MV-4-11 (cell line): ENCODE measurements at places on chromosomes 12 and 14.
A peak's percentile ranks its signal among the peaks of the same experiment; 100 is the strongest.

DNA sequence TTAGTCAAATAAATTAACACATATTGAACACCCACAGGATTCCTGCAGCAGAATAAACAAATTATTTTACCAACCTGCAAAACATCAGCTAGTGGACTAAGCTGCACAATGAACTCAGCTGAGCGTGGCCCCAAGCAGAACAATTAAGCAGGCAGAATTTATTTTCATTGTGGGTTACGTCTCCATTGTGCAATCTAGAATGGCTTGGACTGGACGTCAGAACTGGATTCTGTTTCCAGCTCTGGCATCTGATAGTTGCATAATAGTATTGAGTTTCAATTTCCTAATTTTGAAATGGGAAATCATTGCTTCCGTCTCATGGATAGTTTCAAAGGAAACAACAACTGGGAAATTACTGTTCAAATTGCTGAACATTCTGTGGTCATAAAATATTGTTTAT, 35.5 kb upstream of the RERG start:
- peak; percentile 50 for DNase-seq

GRCh38 chr12:46472893-46473633, 100.5 kb upstream of the SLC38A2 start:
- no peak for DNase-seq

DNA sequence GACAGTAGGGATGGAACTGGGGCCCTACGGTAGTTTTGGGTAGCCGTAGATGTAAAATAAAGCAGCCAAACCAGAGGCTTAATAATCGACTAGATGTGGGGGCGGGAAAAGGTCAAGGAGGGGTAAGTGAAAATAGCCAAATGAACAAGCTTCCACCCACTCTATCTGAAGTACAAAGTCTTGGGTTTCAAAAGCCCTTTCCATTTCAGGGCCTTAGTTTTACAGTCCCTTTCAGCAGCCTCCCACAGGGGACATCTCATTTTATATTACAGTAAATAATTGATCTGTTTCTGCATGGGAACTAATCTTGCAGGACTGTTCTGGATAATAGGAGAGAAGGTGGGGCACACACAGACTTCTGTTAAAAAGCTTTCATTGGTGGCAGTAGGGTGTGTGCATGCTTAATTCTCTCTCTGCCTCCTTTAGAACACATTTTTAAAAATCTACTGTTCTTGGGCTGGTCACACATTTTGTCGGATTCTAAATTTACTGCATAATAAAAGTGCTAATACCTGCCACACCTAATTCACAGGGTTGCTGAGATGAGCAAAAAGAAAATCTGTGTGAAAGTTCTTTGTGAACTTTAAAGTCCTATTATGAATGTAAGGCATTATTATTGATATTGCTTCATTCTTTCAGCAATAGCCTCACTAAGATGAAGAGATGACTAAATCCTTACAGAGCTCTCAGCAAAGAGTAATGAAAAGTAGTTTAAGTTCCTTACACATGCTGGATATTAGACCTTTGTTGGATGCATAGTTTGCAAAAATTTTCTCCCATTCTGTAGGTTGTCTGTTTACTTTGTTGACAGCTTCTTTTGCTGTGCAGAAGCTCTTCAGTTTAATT, 104.6 kb downstream of the ITPR2 start:
- no peak for DNase-seq

DNA sequence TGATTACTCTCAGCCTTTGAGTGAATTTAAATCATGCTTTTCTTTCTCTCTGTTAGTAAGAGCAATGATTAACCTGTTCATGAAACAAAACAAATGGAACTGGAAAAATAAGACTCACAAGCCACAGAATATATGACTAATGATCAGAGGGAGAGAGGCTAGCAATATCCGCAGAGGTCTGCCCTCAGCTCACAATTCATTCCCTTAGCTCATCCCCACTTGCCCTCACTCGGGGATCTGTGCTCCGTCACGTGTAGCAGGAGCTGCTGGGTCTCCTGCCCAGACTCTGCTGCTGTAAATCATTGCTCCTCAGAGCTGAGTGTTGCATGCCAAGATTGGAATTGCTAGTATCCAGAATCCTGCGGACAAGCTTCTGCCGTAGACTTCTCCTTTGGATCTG, 53.1 kb upstream of the GNG2 start:
- DNase-seq, result no peak

DNA sequence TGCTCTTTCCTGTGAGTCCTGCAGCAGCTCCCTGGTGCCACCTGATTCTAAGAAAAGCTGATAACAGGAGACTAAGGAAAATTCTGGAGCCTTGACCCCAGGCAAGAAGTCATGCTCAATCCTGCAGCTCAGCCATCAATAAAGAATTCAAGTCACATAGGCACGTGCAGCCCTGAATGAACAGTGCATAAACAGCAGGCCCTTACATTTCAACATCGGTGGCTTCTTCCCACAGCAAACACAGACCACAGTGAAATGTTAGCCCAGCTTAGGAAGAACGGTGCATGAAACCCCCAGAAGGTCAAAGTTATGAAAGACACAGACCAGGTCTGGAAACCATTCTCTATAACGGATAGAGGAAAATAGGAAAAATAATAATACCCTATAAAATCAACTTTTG, 10.5 kb downstream of the CINP start:
- peak; percentile 28 for DNase-seq

GRCh38 chr12:120668868-120669840, 17.8 kb upstream of the MLEC start:
- no peak for DNase-seq

- DNase-seq, result no peak
These were observed 66.9 kb upstream of the CPSF6 start for GRCh38 chr12:69172491-69172890.

GRCh38 chr14:91420686-91421085, 3.1 kb upstream of the CCDC88C start:
- no peak for DNase-seq

DNA sequence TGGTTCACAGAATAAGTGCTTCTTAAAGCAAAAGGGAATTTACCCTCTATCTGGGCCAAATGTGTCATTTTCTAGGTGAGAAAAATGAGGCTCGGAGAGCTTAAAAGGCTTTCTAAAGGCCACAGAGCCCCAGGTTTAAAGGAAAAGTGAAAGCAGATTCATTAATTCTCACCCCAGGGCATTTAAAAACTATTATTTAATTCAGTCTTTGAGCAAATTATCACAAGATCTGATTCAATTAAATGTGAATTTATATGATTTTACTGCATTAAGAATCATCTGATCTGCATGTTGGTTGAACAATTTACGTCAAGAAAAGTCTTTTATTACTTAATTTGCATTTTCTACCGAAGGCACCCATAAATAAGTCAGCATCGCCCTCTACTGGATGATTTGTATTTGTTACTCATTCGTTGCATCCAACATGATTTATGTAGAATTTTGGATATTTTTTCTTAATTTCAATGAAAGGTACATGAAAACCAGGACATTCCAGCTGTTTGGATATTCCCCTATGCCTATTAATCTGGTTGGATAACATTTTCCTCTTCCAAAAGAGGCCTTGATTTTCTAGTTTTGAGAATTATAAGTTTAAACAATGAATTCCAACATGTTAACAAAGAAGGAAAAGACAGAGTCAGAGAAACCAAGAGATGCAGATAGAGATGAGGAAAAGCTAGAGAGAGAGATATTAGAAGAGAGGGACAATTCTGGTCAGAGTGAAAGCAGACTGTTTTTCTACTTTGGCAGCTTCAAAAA, 19.1 kb upstream of the DHRS7 start:
- DNase-seq, result peak; percentile 62

DNA sequence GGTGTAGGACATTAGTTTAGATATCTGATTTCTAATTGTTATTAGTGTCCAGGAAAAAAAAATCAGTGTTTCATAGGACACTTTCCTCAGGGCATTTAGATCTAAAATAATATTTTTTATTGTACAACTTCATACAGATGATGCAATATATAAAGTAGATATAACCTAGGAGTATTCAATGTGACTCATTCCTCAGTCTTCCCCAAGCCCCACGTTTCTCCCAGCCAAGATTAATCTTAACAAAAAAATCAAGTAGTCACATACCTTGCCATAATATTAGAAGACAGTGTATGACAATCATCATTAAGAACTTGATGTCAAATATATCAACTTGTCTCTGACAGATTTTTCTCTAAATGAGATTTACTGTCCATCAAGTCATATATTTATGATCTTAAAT, 37.1 kb downstream of the PPFIA2 start:
- no peak for DNase-seq

- peak; percentile 85 for DNase-seq
These were observed 23.8 kb upstream of the STK38L start for GRCh38 chr12:27220055-27220987.

GRCh38 chr12:85085066-85085465, 48.9 kb downstream of the LRRIQ1 start:
- no peak for DNase-seq

GRCh38 chr12:127896661-127897060, 370.3 kb upstream of the TMEM132C start:
- DNase-seq, result no peak

- DNase-seq, result no peak
These were observed at the start of gene RAB15 for GRCh38 chr14:64971943-64972791. RAB15 (minus strand) TSS chr14:64972336; CDS start chr14:64972076, 260 bp downstream.

- DNase-seq, result no peak
These were observed 25.1 kb upstream of the VPS33A start for GRCh38 chr12:122291431-122291830.

DNA sequence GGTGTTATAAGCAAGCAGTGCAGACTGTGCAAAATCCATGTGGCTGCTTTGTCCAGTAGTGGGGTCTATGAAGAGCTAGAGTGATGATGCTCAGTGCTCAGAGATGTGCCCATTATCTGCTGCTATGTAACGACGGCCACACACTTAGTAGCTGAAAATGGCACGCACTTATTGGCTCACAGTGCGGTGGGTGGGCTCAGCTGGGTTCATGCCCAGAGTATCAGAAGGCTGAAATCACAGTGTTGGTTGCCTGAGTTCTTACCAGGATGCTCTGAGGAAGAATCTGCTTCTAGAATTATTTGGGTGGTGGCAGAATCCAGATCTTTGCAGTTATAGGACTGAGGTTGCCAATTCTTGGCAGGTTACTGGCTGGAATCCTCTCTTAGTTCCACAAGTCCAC, 124.7 kb downstream of the SLC15A4 start:
- no peak for DNase-seq

GRCh38 chr12:104498211-104498801, 41.6 kb downstream of the CHST11 start:
- DNase-seq, result peak; percentile 24

DNA sequence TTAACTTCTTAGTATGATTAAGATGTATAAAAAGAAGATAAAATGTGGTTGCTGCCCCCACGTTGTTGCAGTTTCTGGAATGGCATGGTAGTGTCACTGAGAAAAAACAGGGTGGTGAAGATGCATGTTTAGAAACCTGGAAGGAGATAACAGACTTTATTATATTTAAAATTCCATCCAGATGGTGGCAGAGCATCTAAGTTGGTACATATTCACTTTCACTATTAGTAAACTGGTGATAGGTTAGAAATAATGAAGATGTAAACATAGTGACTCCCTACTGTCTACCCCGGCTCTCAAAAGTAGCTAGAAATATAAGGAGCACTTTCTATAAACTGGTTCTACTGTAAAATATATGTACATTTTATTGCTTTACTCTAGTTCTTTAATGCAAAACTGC, 279.3 kb downstream of the NPAS3 start:
- DNase-seq, result no peak

GRCh38 chr14:28773861-28774691, 7.5 kb downstream of the FOXG1 start:
- DNase-seq, result no peak

DNA sequence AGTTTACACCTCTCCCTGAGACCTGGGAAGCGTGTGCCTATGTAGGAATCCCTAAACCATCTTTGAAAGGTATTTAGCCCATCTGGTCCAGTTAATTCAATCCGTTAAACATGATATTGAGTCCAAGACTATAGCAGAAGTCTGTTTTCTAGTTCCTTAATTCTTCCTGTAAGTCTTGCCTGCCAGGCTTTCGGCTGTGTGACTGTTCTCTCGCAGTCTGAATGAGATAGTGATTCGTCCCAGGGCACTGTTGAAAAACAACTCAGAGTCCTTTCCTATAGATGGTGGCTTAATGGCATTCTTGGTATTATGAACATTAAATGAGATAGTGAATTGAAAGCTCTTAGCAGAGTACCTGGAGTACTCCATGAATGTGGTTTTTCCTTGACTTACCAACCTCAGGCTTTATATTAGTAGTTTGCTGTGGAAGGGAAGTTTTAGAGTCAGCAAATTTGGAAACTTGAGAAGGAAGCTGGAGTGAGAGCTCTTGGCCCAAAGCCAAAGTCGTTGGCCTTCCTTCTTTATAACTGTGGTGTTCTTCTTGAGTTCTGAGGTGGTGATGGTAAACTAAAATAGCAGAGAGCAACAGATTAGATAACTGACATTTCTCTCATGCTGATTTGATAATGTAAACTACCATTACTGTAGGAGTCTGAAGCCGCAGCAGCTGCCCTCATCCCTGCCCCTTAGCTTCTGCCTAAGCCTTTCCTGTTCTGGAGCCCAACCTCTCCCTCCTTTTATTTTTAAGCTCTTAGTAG, 76.5 kb downstream of the TGFB3 start:
- DNase-seq, result peak; percentile 56

- no peak for DNase-seq
These were observed 73.9 kb downstream of the BMP4 start for GRCh38 chr14:53882684-53883083.

- DNase-seq, result no peak
These were observed 179.1 kb downstream of the KITLG start for GRCh38 chr12:88401155-88401554.

- DNase-seq, result no peak
These were observed 46.6 kb downstream of the KIF26A start for GRCh38 chr14:104184911-104185499.

DNA sequence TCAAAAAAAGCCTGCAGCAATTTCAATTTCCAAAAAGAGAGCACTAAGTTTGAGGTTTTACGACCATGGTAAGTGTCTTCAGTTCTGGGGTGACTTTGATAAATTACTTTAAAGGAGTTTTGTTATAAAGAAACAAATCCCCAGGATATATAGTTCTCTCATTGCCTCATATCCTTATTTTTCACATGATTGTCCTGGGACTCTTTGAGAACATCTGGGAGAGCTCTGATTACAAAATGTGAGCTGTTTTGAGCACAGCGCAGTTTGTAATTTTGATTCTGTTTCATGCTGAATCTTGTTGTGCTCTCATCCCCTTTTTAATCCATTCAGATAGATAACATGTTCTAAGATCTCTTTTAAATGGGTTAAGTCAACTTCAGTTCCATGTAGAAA, 67.7 kb upstream of the DCN start:
- no peak for DNase-seq
